ENCODE measurements at places on chromosomes 1 and 21. TPM values are rescaled to one million over a fixed set of nuclear protein-coding genes. Genes with fewer than 3 reads are reported as not detected.

The APOBEC4 gene
- 0.55 TPM for total RNA-seq

The TAS1R3 gene
- total RNA-seq: 0.96 TPM

The MSH4 gene
- 0.35 TPM for total RNA-seq

The ADAMTSL4 gene
- 3.4 TPM for total RNA-seq

The FCGR2B gene
- 5.1 TPM for total RNA-seq

The CELA3B gene
- total RNA-seq: 0.70 TPM

The TEX38 gene
- total RNA-seq: not detected

The FCAMR gene
- 0.98 TPM for total RNA-seq

DNA sequence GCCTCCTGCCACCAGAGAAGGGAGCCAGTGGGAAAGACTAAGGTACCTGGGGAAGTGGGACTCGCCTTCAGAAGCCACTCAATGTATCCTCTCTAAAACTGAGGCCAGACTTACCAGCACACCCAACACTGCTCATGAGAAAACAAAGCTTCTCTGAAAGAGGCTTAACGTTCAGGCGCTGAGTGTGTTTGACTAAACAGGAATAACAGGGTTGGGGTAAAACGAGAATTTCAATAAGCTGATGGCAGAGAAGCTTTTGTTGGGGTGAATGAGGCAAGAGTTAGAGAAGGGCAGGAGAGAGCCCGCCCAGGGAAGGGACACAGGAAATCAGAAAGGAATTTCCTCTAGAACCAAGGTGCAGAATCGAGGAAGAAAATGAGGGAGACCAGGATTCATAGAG is 1.7 kb upstream of the SPRR3 start:
- no peak for DNase-seq

DNA sequence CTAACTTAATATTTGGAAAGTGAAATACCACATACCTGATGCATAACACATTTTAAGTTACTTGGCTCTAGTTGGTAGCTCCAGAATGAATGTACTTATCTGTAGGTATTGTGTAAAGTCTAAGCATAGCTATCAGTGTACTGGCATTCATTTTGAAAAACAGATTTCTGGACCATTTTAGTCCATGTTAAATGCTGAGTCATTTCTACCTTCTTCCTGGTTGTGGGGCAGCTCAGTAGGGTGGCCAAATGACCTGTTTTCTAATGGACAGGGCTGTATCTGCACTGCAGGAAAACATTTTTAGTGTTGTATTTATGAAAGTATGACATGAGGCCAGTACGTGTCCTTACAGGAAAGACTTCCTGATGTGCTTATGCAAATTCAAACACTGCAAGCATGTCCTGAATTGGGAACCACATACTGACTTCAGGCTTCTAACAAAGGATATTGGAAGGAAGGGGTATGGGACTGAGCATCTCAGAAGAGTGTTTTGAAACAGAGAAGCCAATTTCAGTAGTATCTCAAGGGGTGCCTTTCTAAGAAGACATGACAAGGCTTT is 300.3 kb upstream of the B3GALT2 start:
- no peak for DNase-seq

DNA sequence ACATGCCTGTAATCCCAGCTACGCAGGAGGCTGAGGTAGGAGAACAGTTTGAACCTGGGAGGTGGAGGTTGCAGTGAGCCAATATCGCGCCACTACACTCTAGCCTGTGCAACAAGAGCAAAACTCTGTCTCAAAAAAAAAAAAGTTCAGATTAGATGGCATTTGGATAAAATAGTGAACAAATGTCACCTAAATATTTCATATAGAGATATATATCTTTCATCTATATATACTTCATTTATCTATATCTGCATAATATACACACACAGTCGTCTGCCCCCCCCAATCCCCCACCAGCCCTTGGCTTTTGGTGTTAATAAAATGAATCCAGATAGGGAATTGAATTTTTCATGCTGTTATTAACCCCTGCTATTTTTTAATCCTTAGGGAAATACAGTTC is 5.0 kb downstream of the PPP1R15B start:
- no peak for DNase-seq

DNA sequence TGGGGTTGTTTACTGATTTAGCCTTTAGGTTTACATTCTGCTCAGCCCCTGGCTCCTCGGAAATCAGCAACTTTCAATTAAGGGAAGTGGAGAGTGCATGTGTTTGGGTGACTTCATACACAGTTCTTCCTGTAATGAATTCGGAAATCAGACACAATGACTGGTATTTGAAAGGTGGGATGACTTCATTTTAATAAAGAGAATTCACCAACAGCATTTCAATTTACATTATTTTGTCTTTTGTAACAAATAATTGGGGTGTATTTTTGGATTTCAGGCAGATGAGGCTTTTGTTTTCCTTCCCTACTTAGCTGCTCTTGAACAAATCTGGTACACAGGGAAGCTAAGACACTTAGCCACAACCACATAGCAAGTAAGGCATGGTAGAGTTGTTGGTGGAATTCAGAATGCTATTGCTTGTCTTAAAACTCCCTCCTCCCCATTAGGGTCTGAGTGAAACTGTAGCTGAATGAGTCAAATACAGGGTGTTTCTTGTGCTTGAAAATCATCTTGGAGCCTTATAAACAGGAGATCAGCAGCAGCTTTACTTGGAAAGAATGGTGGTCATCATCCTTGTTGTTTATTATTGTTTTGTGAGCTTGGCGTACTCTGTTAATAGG is 917 bp downstream of the STX12 start:
- no peak for DNase-seq

- no peak for DNase-seq
Measured at GRCh38 chr1:101497881-101498559, 261.2 kb downstream of the S1PR1 start.

DNA sequence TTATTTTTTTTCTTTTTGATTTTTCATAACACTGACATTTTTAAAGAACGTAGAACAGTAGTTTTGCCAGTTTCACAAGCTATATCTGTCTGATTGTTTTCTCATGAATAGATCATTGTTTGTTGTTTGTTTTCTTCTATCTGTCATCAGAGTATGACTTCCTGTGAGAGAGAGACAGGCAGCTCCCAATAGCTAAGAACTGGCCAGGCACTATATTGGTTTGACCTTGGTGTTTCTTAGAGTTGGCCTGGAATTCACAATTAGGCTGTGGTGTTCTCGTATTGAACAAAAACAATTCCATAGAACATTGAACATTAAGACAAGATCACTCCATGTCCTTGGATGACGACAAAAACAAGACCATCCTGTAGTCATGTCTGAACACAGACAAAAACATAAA is 43.4 kb downstream of the RPS6KC1 start:
- DNase-seq: no peak

DNA sequence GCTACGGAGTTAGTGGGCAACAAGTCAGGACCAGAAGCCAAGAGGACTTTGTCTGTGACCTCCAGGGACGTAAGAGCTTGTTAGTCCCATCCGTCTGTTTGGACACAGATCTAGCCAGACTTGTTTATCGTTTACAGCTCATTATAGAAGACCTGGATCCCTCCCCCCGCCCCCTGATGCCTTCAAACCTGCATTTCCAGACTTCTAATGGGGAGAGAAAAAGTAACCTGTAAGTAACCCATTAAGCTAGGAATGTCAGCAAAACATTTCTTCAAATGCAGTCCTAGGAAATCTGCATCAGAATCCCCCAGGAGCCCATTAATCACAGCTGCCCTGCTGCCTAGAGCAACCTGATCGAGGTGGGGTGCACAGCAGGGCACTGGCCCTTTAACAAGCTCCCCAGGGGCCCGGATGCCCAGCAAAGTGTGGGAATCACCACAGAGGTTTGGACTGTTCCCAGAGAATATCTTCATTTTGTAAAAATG is 1.4 kb upstream of the MAD2L2 start:
- DNase-seq: no peak

GRCh38 chr1:231990388-231990787 is 363.8 kb downstream of the DISC1 start:
- no peak for DNase-seq

DNA sequence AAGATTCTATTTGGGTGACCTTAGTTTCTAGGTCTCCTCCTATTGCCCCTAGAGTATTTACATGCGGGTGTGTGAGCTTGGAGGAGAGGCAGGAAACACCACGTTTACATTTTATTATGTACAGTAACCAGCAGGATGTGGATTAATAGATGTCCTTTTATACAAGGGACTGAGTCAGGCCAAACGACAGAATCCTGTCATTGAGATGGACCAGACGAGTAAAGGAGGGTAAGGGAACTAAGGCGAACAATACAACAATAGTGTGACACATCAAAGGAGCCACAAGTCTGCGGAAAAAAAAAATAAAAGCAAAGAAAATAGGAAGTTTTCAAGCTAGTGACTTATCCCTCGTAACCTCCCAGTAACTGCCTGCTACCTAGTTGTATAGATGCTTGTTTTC is 151.1 kb downstream of the GABPA start:
- no peak for DNase-seq

- no peak for DNase-seq
Measured at GRCh38 chr1:155202198-155202597, 5.5 kb downstream of the THBS3 start.

- peak; percentile 64 for DNase-seq
Measured at GRCh38 chr1:30721812-30722537, 1.4 kb downstream of the MATN1 start.

- DNase-seq: no peak
Measured at GRCh38 chr21:22725436-22725835, 1727.2 kb downstream of the NCAM2 start.

DNA sequence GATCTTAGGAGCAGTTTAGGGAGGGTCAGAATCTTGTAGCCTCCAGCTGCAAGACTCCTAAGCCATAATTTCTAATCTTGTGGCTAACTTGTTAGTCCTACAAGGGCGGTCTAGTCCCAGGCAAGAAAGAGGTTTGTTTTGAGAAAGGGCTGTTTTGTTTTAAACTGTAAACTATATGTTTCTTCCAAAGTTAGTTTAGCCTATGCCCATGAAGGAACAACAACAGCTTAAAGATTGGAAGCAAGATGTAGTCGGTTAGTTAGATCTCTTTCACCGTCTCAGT is 62.0 kb downstream of the SLC16A1 start:
- DNase-seq: no peak

DNA sequence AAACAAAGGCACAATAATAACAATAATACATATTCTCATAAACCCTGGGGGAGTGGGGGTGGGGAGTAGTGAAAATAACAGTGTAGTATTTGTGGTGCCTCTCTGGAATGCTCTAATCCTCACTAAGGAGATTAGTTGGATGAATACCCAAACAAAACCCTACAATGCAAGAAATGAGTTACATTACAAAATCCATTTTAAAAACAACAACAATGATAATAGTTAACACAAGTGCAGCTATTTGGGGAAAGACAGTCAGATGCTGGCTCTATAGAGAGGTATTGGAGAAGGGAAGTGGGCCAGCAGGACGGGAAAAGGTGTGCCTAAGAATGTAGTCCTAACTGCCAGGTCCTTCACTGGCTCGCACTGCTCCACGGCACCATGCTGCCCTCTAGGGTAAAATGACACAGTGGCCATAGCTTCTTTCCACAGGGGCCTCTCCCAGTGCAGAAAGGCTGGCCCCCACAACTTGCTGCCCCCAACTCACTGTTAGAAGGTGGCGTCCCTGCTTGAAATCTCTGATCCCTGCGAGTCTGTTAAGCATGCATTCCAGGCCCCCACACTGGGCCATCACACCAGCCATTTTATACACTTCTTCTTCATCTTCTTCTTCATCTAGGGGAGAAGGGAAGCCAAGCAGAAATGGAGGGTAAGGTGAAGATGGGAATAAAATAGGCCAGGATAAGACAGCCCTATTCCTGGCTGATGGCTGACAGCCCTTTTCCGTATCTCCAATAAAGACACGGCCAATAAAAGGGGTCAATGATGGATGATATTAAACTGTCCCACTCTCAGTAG is 113.8 kb downstream of the UBR4 start:
- DNase-seq: peak; percentile 72

DNA sequence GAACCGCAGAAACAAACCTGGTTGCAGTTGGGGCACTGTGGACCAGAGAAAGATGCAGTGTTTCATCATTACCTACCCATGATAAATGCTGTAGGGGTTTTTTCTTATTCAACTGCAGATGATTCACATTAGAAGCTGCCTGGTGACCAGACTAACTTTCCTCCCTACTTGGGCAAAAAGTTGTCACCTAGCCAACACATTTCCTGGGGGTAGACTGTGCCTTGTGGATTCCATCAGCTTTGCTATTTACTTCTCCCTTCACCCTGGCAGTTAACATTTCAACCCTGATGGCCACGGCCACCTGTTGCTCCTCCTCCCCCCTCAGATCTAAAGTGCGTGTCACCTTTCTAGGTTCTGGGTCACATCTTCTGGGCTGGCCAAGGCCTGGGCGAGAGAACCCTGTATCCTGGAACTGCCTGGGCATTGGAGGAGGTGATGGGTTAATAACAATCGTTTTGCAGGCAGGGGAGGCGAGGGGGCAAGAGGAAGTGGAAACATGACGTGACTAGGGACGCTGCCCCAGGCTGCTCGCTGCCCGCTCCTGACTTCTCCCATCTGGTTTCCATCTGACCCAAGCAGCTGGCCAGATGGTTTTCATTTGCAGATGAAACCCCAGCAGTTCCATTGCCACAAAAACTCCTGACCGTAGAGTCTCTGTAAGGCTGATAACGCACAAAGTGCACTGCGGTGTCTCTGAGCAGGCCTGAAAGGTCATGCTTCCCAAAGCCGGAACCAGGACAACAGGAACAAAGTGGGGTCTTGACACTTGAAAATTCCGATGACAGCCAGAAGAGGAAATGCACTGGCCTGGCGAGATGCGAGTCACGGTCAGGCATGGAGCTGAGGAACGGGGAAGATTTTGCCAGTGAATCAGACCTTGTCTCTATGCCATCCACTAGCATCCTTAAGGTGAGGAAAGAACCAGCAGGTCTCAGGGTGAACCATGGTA is 36.6 kb downstream of the CAPZB start:
- DNase-seq: peak; percentile 56

- DNase-seq: no peak
Measured at GRCh38 chr1:207883104-207883651, 27.7 kb downstream of the CD34 start.

DNA sequence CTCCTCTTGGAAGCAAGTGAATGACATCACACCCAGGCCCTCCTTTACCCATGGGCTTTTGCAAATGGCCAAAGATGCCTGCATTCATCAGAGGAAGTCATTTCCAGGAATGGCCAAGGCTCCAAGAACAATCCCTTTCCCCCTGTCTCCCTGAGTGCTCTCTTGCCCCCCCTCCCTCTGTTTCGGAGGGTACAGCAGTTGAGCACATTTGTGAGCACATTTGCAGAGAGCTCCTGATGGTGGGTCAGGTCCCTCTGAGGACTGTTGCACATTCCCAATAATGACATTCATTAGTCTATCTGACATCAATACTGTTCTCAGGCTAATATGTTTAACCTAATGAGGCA is 113.4 kb downstream of the MATN1 start:
- DNase-seq: no peak

DNA sequence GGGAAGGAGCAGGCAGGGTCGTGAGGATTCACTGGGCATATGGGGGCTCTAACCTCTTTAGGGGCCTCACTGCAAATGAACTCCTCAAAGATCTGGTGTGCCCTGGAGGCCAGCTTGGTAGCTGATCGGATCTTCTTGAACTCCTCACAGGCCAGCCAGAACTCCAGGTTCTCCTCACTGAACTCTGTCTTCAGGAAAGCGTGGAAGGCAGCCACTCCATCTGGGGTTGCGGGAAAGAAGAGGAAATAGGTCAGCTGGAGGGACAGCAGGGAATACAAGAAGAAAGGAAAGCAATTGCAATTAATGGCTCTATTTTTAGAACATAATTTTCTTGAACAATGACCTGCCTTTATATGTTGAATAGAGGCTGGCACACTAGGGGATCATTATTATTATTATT is 2.3 kb downstream of the RGS16 start:
- no peak for DNase-seq

GRCh38 chr1:30386156-30386926 is 337.0 kb downstream of the MATN1 start:
- no peak for DNase-seq

Measured in mucosa of descending colon (tissue), 3 donors.